ENCODE measurements at places on chromosomes 5 and 9. TPM values are rescaled to one million over a fixed set of nuclear protein-coding genes. Genes with fewer than 3 reads are reported as not detected.

SLC6A18 gene
- total RNA-seq: not detected

C5orf58 gene
- not detected for total RNA-seq

FST gene
- total RNA-seq: 0.86 TPM

CSF2 gene
- not detected for total RNA-seq

HRCT1 gene
- not detected for total RNA-seq

FCN2 gene
- not detected for total RNA-seq

SPIN1 gene
- total RNA-seq: 29.4 TPM

Measured in T-cell (primary cell).